ENCODE measurements at places on chromosomes 16 and 17.

DNA sequence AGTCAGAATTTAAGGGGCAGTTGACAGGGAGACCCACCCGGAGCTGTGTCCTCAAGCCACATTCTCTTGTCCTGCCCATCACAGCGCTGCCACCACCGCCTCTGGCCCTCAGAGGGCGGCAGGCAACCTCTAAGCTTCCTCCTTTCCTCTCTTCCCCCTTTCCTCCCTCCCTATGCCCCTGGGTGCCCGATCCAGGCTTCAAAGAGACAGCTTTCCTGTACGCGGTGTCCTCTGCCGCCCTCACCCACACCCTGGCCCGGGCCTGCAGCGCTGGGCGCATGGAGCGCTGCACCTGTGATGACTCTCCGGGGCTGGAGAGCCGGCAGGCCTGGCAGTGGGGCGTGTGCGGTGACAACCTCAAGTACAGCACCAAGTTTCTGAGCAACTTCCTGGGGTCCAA is 23.5 kb downstream of the WNT9B start:
- no peak for ATAC-seq

- no peak for ATAC-seq
These were observed 23.3 kb downstream of the STAT5B start for GRCh38 chr17:42252597-42253550.

DNA sequence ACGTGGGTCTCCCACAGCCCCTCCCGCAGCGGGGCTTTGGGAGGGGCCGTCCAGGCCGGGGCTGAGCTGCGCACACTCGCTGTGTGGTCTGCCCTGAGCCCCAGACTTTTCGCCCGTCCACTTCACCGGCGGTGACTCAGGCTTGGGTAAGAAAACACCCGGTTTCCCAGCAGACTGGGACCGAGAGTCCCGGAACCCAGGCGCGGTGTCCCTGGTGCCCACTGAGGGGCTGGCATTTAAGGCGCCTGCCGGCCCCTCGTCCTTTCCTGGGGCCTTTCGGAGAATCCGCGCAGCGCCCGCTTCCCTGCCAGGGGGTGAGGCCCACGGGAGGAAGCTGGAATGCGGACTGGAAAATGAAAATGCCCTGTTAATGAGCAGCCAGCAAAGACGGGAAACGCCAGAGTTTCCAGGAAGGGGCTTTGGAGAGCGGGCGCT is 100.3 kb downstream of the C16orf95 start:
- peak; percentile 42 for ATAC-seq

DNA sequence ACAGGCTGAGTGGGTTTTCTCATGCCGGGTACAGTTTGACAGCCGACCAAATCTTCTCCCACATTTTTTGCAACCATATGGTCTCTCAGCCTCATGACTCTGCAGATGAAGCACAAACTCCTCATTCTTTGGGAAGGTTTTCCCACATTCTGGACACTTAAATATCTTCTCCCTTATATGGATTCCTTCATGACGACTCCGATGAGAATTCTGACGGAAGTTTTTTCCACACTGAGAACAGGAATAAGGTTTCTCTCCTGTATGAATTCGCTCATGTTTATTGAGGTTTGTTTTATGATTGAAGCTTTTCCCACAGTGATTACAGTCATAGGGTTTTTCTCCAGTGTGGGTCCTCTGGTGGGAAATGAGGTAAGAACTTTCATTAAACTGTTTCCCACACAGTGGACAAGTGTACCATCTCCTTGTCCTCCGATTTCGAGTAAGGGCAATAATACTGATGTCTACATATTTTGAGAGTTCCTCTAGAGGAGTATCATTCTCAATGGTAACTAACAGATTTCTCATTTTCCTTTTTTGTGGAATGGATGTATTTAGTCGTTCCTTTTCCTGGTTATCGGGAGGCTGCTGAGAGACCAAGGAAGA is 10.9 kb downstream of the ZNF200 start:
- ATAC-seq, result no peak

DNA sequence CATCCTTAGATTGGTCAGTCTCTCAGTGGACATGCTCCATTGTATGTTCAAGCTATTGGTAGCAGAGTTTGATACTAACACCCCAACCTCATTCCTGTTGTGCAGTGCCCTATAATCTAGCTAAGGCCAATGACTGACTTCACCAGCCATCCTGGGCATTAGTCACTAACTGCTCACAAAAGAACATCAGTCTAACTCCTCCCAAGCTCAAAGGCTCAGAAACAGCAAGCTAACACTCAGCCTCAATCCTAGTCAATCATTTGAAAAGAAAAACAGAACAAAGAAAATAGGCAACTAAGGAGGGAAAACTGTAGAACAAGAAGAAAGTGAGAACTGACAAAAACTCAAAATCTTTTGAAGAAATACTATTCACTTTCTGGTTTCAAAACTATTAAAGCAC is 199.1 kb upstream of the C17orf78 start:
- ATAC-seq, result no peak

GRCh38 chr17:70882504-70882903 is 713.2 kb downstream of the KCNJ2 start:
- no peak for ATAC-seq

DNA sequence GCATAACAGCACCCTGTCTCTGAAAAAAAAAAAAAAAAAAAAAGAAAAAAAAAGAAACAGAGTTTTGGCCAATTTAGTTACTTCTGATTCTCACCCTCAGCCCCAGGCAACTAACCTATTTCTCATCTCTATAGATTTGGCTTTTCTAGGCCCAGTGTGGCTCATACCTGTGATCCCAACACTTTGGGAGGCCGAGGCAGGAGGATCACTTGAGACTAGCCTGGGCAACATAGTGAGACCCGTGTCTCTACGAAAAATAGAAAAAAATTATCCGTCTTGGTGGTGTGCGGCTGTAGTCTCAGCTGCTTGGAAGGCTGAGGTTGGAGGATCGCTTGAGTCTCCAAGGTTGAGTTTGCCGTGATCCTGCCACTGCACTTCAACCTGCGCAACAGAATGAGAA is 8.7 kb downstream of the RPS6KB1 start:
- ATAC-seq, result no peak

GRCh38 chr16:56324406-56324805 is 100.9 kb downstream of the AMFR start:
- no peak for ATAC-seq

DNA sequence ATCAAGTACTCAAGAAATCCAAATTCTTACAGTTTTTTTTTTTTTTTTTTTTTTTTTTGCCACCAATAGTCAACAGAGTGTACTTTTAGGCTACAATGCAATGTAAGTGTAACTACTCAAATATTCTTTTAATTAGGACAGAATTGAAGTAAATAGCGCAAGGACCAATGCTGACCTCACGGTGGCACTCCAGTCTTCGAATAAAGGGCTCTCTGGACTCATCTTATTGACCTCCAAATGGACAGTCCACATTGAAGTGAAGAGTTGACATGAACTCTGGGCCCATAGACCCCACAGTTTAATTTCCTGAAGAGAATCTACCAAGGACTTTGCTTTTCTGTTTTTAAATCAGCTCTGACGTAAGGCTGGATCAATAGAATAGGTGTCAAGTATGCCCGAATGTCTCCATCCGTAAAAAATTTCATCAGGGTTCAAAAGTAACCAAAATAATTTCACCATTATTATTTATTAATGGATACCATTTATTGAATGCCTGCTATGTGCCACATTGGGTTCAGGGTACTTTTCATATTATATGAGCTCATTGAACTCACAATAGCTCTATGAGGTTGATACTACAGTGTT is 7.3 kb upstream of the DDX52 start:
- ATAC-seq, result no peak

GRCh38 chr16:85423631-85424030 is 189.5 kb upstream of the GSE1 start:
- ATAC-seq, result no peak

DNA sequence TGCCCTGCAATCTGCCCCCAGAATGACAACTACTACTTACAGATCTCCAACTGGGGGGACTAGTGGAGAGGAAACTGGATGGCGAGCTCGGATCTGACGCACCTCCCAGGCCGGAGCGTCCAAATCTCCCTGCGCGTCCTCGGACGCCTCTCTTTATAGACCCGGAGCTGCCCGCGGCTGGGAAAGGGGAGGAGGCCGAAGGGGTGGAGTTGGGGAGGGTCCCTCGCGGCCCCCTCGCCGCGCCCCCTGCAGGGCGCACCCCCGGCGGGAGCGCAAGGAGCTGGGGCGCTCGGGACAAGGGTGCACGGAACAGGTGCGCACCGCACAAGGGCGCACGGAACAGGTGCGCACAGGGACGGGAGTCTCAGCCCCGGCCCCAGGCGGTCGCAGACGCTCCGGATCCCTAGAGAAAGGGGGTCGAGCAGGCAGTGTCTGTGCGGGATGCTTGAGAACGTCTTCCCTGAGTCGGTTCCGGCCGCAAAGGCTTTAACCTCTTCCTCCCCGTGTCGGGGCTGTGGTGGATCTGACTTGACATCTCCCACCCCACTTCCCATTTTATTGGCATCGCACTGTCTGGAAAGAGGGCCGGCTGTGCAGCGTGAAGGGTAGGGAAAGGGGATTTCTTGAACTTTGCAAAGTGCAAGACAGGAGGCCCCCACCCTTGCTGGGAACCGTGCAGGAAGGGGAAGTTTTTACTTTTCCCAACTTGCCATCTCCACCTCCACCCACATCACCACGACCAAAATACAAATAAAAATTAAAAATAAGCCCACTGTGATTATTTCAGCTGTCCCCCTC is at the start of gene MYH11:
Gene MYH11, minus strand, starts transcription at position 128 of the 798 bp plus-strand sequence. CDS start 18,776 bp downstream, outside the sequence.
- peak; percentile 50 for ATAC-seq

- ATAC-seq, result no peak
These were observed 30.0 kb downstream of the FBXO31 start for GRCh38 chr16:87353613-87354012.

DNA sequence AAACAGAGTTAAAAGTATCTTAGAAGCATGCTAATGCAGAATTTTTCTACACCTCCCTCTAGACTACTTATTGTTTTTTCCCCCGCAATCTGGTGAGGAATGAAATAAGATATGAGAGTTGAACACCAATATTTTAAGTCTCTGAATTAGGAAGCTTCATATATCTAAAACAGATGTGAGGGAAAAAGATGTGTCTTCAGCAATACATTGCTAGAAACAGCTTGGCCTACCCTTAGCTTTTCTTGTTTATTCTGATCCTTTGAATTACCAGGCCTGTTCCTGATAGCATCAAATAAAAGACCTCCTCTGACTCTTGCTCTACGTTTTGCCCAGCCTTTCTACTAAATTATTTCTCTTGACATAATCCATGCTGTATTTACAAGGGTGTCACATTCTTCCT is 221.8 kb downstream of the CDH11 start:
- no peak for ATAC-seq

- ATAC-seq, result no peak
These were observed 187.4 kb downstream of the C16orf95 start for GRCh38 chr16:87129771-87130170.

- no peak for ATAC-seq
These were observed 679.3 kb upstream of the EEF2KMT start for GRCh38 chr16:5776876-5777275.

- no peak for ATAC-seq
These were observed 143.4 kb downstream of the HS3ST4 start for GRCh38 chr16:25835126-25835525.

DNA sequence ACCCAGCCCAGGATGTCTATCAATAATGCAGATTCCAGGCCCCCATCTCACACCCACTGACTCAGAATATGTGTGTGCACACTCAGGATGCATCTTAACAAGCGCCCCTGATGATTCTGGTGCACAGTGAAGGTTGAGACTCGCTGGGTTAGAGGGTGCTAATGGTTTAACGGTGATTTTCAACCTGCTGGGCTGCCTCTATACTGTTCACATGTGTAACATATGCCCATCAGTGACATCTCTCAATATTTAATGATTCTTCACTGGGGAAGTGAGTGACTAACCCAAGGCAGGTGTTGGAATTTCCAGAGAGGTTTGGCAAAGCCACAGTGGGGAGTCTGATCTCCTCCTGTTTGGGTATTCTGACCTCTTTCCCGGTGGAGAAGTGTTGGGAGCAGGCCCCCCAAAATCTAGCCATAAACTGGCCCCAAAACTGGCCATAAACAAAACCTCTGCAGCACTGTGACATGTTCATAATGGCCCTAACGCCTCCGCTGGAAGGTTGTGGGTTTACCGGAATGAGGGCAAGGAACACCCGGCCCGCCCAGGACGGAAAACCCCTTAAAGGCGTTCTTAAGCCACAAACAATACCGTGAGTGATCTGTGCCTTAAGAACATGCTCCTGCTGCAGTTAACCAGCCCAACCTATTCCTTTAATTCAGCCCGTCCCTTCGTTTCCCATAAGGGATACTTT is 4.1 kb upstream of the DOC2B start:
- ATAC-seq, result no peak

DNA sequence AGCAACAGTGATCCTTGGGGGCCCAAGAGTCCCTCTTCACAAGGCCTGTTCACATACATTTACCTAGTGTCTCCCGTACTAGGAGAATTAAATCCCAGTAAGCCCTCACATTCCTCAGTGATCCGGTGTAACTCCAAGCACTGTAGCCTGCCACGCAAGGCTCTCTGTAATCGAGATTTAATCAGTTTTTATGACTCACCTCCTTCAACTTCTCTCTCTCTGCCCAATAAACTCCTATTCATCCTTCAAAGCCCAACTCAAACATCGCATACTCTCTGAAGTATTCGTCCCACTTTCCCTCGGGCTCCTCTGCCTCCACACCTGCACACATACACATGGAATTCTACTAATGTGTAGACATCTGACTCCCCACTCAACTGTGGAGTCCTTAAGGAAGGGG is 141.8 kb downstream of the CMIP start:
- ATAC-seq, result no peak

- no peak for ATAC-seq
These were observed 7.2 kb upstream of the NDRG4 start for GRCh38 chr16:58492735-58493134.

GRCh38 chr16:75238132-75238852 is 13.1 kb downstream of the BCAR1 start:
- peak; percentile 85 for ATAC-seq

All from gastroesophageal sphincter (tissue), 4 donors.